ENCODE measurements at places on chromosomes 5 and 9.

DNA sequence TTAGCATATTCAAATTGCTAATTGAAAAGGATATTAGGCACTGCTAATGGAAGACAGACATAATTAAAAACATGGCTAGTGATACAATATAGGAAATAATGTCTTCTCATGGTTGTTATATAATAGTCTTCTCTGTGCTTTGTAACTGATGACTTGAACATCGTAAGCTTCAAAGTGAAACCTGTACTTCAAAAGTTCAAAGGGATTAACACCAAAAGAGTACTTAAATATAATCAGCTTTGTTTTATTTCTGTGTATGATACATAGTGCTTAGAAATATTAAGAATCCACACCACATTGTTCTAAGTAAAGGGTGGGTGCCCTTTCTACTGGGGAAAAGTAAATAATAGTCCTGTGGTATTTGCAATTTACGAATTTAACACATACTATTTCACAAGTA, 75.4 kb upstream of the ITGA1 start:
- no peak for DNase-seq

GRCh38 chr9:114098021-114098935, 814 bp downstream of the KIF12 start:
- DNase-seq, result no peak

- DNase-seq, result no peak
Measured at GRCh38 chr9:128632486-128632885, 24.2 kb downstream of the DYNC2I2 start.

DNA sequence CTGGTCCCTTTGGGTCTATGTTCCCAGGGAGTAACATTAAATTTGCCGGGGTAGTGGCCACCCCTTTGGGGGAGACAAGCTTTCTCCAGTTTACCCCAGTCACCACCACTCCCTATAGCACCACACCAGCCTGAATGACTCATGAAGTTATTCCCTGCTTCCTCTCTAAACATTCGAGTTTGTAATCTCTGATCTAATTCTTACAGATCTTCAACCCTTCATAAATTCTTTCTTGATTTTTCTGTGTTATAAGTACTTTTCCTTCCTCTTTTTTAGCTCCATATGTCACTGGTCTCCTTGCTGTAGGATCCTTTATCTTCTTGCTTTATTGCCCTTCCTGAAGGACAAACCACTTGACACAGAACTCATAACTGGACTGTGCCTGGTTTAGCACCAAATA, 55.6 kb downstream of the GNA14 start:
- no peak for DNase-seq

- no peak for DNase-seq
Measured at GRCh38 chr9:92360083-92360482, 34.3 kb downstream of the CENPP start.

DNA sequence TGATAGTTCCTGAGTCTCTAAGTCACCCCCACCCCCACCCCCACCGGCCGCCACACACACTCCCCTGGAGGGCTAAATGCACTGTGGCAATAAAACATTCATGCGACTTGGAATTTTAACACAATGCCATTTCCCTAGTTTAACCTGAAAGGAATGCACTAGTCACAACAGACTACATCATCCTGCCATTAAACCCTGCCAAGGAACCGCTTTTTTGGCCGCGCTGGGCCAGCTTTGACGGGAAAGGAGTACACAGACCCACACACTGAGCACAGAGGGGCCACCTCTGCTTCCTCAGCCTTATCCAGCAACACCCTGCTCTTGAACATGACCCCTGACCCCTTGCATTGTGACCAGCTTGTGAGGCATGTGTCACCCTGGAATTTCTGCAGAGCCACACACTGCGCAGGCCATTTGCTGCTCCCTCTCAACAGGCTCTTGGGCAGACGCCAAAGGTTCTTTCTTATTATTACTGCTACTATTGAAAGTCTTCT, 165.3 kb downstream of the BNC2 start:
- DNase-seq, result peak; percentile 17

GRCh38 chr5:72951671-72952468, 4.0 kb upstream of the FCHO2 start:
- no peak for DNase-seq

DNA sequence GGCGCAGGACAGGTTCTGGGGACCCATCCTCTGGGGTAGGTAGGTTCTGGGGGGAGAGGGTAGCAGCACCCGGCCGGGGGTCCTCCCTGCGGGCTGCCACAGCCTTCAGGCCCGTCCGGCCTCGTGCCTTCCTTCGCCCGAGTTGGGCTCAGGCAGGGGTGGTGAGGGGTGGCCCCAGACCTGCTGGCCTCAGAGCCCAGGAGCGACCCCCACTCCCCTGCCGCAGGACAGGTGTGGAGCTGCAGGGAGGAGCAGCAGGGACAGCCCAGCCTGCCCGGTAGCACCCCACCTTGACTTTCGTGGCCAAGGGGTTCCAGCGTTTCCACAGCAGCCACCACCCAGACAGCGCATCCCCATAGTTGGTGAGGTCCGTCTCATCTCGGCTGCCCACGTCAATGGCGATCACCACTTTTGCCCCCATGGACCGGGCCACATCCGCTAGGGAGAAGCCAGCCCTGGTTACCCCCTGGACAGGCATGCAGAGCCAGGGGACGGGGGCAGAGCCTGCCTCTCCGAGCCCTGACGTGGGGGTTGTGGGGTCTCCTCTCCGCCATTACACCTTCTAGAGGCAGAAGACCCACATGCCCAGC, 3.4 kb upstream of the NSMF start:
- DNase-seq, result no peak

- no peak for DNase-seq
Measured at GRCh38 chr5:181114844-181115778, 15.9 kb downstream of the OR2V1 start.

DNA sequence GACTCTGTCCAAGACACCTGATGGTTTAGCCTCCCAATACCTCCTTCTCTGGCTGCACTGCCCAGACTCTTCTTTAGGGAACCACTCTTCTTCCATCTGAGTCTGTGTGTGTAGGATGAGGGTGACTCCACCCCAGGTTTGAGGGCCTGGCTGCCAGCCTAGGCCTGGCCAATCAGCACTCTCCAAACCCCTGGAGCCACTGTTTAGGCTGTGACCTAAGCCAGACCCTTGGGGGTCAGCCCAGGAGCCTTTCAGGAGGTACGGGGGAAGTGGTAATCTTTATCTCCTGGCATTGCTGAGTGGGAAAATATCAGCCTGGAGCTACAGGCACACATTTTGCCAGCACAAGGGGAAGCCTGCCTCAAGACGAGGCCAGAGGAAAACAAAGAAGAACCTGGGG, 6.2 kb upstream of the ERGIC1 start:
- DNase-seq, result no peak

DNA sequence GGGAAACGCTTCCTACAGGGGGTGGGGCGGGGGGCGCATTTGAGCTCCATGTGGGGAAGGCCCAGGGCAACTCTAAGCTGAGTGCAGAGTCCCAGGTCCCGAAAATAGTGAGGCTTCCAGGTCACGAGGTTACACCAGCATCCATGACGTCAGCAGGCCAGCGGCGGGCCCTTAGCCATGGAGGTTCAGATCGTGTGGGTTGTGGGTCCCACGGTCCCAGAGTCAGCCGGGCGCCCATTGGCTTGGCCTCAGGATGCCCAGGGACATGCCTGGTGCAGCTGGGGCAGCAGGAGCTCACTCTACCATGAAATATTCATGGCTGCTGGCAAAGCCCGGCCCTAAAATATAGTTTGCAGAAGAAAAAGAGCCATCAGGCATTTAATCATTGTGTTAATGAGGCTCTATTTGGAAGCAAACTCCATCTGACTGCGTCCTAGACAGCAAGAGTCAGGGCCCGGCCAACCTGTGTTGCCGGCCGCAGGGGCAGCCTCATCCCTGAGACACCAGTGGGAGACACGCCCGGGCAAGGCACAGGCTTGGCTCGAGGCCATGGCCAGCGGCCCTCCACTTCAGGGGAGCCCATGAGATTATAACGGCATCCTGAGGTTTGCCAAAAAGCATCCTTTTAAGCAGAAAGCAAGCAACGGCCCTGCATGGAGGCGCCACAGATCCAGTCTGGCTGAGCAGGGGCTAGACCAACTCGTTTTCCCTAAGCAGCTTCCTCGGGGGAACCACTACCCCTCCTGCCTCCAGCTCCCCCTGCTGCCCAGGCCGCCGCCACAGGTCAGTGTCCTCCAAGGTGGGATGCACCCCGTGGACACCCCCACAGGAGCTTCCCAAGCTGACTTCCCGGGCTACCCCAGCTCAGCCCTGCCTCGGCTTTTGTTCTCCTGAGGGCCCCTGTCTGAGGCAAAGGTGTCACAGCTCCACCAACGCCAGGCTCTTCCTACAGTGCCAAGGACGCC, 108.9 kb upstream of the PPP1R26 start:
- no peak for DNase-seq

GRCh38 chr9:77770340-77770739, 122.2 kb upstream of the GNA14 start:
- DNase-seq, result peak; percentile 87

DNA sequence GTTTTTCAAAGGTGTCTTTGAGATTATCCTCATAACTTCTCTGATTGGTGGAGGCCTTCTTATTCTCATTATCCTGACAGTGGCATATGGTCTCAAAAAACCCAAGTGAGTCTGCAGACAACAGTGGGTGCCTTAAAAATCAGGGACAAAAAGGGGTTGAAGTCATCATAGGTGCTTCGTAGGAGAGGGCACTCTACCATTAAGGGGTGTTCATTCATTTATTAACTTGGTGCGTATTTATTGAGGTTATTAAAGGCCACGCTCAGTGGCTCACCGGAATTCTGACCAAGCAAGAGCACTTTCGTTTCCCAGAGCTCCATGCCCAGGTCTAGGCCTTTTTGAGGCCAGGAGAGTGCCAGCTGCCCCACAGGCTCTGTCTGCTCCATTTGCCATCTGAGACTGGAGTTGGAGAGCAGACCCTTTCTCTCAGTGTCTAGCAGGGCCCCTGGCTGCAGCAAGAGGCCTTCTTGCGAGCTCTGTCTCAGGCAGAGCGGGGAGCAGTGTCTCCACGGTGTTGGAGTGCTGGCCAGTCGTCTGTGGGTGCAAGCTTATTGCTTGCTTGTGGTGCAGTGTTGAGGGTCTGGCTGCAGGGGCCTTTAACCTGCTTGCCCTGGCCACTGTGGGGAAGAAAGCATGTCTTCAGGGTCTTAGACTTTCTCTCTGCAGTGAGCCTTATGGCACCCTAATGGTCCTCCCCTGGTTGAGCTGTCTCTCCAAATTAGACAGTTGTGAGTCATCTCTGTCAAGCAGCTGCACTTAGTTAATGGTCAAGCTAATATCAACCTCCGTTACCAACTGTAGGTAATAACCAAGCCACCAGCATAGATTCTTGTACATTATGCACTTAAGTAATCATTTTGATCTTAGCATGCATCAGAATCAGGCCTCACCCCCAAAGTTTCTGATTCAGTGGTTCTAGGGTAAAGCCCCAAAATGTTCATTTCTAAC, 62.6 kb downstream of the IL31RA start:
- DNase-seq, result no peak

DNA sequence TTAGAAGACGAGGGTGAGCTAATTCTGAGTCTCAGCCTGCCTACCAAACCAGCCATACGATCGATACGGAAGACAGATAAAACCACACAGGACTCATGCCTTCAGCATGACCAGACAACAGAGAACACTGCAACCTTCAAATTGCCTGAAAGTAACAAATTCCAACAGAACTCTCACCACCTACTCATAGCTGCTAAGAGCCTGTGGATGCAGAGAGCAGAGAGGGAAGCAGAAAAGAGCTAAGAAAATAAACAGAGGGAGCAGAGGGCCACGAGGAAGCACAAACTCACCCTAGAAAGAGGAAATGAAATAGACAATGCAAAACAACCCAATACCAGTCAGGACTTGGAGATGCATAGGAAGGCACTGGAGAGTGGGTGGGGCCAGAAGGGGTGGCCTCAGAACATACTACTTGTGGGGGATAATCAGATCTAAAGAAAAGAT, 86.7 kb upstream of the TAS2R1 start:
- DNase-seq, result no peak

- no peak for DNase-seq
Measured at GRCh38 chr9:122095010-122095767, 2.1 kb upstream of the TTLL11 start.

DNA sequence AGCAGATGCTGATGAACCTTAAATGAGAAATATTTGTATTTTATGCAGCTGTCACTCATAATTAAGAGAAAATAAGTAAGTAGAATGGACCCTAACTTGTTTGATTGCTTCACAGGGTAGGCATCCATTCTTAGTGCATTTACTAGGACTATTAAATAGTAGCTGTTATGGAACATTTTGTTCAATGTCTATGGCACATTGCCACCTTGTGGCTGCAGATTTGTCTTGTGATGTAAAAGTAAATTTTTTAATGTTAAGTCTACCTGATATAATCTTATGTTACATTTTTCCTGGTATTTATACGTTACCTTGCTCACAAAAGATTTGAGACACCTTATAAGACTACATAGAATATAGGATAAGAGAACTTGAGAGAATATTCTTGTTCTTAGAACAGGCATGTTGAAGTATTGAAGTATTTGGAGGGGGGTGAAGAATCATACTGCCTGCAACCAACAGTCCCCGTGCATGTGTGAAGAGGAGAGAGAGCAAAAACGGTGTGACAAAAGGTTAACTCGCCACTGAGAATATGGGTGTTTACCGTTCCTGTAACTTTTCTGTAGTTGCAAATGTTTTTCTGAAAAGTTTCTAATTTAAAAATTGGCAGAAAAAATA, 161.1 kb downstream of the MAST4 start:
- peak; percentile 18 for DNase-seq

- no peak for DNase-seq
Measured at GRCh38 chr9:136022731-136023409, 61.7 kb upstream of the UBAC1 start.

GRCh38 chr5:114467729-114468128, 105.9 kb downstream of the KCNN2 start:
- DNase-seq, result no peak

GRCh38 chr5:116825486-116825885, 250.9 kb upstream of the SEMA6A start:
- DNase-seq, result no peak

- DNase-seq, result no peak
Measured at GRCh38 chr5:34571677-34572041, 84.5 kb upstream of the RAI14 start.

DNA sequence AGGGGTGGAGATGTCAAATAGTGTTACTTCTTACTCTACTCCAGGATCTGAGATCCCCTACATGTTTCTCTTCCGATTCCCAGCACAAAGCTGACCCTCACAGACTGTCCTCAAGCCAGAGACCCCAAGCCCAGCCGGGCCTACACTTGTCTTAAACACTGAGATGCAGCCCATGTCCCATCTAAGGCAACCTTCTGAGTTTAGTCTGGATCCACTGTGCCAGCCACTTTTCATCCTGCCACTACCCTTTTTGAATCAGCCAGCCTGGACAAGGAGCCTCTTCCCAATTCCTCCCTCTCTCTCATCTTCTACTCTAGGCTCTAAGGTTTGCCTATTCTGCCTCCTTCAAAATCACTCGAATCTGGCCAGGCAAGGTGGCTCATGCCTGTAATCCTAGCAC, 6.2 kb upstream of the MYORG start:
- DNase-seq, result no peak

- peak; percentile 34 for DNase-seq
Measured at GRCh38 chr5:168681556-168682183, 102.5 kb upstream of the PANK3 start.

Data from putamen (tissue), 1 donor.